ENCODE measurements at places on chromosomes 16 and 17.

DNA sequence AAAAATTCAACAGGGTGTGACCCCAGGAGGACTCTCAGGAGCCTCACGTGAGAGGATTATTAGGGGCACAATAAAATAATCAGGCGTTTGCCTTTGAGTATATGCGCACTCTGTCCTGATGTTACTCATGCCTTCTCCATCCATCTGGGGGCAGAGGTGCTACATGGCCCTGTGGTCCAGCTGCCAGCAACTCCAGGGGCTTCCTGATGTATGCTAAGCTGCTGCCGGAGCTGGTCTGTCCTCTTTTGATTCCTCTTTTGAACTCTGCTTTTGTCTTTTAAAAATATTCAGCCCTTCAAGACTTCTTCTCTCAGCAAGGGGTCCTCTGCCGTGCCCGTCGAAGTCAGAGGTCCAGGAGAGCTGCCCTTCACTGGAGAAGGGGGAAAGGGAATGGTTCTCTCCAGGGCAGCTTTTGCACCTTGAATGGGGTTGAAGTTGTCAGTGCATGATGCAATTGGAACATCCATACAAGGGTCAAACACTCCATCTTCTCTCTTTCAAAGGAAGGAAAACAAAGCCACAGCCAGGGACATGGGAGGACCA lies 431.4 kb downstream of the SHISA9 start:
- DNase-seq, result peak; percentile 80

DNA sequence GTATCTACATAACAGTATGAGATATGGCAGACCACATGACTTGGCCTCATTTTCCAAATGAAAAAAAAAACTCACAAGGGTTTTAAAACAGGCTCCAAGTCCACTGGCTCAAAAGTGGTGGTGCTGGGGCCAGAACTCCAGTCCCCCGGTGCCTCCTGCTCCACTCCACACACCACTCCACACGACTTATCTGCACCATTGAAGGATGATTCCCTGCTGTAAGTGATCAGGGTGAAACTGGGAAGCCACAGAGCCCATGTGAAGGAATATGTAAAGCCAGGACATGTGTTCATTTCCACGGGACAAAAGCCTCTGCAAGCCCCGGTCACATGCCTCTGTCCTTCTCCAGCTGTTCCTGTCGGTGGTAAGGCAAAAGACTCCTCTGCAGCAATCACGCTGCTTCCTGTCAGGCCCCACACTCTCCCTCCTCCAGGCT lies 97.2 kb downstream of the ZNF18 start:
- no peak for DNase-seq

DNA sequence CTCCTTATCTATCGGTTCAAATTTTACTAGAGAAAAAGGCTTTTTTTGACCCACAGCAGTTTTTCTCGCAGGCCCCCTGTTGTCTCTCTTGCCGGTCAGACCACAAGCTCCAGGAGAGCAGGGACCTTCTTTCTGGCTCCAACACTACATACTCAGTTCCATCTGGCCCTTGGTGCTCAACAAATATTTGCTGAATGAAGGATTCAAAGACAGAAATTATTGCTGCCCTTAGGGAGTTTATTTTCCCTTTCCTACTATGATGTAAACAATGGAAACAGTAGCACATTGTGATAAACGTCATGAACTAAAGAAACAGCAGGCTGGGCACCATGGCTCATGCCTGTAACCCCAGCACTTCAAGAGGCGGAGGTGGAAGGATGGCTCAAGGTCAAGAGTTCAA lies 59.0 kb upstream of the ATP2A3 start:
- no peak for DNase-seq

DNA sequence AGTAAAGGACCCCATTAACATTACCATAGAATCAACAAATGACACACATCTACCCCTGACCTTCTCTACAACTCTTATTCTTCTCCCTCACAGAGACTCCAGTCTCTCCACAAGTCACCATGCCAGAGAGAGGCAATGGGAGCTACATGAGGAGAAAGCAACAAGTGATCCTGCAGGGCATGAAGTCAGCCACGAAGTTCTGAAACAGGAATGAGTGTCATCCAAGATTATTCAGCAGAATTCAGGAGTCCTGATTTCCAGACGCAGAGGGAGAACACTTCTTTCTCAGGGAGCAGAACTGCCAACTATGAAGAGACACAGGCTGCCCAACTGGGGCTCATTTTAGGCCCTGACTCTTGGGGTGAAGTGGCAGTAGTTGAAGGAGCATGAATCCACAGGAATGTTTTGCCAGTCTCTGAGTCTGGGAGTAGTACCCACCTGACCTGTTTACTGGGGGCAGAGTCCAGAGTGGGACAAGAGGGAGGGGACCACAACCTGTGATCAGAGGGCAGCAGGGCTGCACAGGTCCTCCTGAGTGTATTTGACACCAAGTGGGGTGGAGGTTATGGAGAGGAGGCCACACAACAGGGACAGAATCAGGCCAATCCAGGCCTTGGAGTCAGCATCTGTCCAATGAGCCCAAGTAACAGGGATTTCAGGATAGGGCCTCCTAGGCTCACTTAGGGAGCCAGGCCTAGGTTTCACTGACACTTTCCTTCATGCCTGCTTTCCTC lies 2.4 kb upstream of the MTMR4 start:
- DNase-seq, result no peak

DNA sequence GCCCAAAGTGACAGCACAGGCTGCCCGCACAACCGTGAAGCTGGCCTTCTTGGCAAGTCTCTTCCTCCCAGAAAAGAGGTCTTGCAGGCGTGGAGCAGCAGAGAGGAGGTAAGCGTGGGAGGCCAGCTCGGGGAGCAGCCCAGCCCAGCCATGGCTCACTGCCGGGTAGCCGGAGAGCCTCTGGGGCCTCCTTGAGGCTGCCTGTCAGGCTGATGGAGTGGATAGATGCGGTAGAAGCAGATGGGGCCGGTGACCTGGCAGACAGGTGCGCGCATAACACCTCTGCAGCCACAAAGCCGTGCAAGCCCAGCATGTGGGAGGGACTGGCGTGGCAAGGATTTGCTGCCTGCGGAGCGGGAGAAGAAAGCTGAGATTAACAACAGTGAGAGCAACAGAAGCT lies 17.1 kb upstream of the DOK4 start:
- DNase-seq, result peak; percentile 41

DNA sequence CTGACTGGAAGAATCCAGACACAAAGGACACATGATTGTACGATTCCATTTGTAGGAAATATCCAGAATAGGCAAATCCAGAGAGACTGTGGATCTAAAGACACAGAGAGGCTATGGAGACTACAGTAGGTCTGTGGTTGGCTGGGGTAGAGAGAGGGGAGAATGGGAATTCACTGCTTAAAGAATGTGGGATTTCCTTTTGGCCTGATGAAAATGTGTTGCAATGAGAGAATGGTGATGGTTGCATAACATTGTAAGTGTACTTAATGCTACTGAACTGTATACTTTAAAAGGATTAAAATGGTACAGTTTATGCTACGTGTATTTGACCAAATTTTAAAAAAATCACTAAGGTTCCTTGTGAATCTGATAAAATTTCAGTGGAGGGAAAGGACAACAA lies 62.1 kb downstream of the GPRC5B start:
- no peak for DNase-seq

DNA sequence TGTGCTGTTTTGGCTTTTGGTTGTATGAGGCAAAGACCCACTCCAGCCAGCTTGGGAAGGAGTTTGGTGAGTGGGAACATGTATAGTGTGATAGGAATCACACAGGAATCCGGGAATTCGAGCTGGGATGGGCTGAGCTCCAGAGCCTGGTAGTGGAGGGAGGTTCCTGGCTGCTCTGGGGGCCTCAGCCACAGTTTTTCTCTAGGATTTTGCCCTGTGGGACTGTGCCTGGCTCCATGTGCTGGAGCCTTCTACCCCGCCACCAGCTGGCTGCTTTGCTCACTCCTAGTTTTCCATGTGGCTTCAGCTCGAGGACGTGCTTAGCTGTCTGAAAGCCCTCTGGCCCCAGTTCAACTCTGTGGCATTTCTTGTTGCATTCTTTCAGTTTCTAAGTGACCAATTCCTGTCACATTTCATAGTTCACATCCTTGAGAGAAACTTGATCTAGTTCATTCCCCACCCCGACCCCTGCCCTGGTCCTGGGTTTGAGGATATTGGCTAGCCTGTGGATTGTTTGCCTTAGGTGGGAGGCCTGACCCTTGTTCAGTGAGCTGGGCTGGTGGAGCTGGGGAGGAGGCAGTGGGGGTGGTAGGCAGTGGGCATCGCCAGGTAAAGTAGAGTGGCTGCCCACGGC lies 5.0 kb downstream of the SEC14L1 start:
- no peak for DNase-seq

DNA sequence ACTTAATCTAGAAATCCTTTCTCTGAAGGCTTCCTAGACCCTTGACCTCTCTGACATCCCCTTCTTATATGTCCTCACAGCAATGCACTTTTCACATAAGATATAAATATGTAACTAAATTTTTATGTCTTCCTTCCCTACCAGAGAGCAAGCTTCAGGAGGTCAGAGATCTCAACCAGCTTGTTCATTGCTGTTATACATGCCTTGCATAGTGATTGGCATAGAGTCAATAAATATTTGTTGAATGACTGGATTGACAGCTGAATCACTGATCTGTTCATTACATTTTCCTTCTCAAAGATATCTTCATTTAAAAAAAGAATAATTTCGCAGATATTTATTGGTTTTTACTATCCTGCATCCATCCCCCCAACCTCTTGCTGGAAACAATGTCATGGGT lies 29.5 kb downstream of the HYDIN start:
- DNase-seq, result no peak

DNA sequence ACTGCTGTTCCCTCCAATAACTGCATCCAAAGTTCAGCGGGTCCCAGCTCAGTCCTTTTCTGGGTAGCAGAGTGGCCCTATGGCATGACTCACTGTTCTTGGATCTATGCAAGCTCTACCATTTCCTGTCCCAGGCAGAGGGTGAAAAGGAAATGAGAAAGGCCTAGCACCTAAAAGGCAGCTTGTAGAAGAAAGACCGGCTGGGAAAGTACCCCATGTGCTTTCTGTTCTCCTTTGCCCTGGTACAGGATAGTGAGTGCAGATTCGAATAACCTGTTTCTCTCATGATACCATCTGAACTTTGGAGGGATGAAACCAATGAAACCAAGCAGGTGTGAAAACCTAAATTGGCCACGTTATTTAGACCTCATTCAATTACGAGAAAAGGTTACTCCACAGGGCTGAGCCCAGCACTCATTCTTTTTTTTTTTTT lies 12.7 kb upstream of the HASPIN start:
- no peak for DNase-seq

GRCh38 chr17:281365-281999 lies 71.1 kb downstream of the RPH3AL start:
- DNase-seq, result no peak

GRCh38 chr17:56678249-56679114 lies 85.0 kb downstream of the NOG start:
- peak; percentile 51 for DNase-seq

DNA sequence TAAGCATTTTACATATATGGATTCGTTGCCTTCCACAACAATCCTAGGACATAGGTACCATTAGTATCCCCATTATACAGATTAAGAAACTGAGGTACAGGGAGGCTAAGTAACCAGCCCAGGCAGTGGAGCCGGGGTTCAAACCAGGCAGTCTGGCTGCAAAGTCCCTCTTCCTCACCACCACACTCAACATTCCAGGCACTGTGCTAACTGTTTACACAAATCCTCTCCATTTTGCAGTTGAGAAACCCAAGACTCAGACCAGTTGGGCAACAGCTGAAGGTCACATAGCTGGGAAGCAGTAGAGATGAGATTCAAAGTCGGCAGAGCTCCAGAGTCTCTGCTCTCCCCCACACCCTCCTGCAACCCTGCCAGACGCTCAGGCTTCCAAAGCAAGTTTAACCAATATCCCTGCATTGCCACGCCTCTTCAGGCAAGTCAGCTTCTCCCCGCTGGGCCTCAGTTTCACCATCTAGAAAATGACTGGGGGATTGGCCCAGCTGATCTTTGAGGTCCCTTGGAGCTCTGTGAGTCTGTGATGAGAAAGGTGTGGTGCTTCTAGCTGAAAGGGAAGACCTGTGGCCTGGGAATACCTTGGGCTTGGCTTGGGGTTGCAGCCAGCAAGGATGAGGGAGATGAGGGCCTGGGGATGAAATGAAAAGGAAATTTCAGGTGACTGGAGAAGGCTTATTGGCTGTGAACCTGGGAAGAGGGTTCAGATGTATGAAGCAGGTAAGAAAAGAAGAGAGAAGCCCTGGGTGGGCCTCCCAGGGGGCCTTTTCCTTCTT lies 14.0 kb downstream of the CCR7 start:
- no peak for DNase-seq

GRCh38 chr17:78817123-78817522 lies 23.5 kb downstream of the USP36 start:
- DNase-seq, result no peak

DNA sequence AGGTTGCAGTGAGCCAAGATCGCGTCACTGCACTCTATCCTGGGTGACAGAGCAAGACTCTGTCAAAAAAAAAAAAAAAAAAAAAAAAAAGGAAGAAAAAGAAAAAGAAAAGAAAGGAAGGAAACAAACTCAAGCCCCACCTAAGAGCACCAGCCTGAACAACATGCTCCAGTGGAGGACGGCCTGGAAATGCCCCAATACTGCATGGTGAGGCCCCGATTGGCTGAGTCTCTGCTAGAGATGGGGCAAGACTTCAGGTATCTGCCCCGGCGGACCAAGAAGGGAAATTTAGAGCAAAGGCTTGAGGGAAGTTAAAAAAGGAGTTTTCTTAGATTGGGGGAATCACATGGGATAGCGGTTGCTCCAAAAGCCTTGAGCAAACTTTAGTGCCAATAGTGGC lies 10.4 kb upstream of the ZNF652 start:
- no peak for DNase-seq

GRCh38 chr16:10660950-10661635 lies 33.6 kb downstream of the TEKT5 start:
- DNase-seq, result no peak

- DNase-seq, result no peak
Observed at GRCh38 chr17:49727380-49727779, 19.6 kb upstream of the SLC35B1 start.

- peak; percentile 54 for DNase-seq
Observed at GRCh38 chr16:71526111-71526631, at the start of gene CHST4. TSS of gene CHST4 (plus strand) at chr16:71526426. CDS start at chr16:71536678, 10,252 bp downstream.

- no peak for DNase-seq
Observed at GRCh38 chr17:64496348-64496785, 487 bp downstream of the POLG2 start.

DNA sequence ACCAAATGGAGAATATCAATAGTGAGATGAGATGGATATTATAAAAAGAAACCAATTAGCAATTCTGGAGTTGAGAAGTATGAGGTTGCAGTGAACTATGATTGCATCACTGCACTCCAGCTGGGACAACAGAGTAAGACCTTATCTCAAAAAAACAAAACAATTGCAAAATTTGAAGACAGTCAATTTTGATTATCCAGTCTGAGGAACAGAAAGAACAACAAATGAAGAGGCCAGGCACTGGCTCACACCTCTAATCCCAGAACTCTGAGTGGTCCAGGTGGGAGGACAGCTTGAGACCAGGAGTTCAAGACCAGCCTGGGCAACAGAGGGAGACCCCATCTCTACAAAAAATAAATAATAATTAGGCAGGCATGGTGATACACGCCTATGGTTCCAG lies 35.0 kb downstream of the USP32 start:
- DNase-seq, result no peak

- DNase-seq, result no peak
Observed at GRCh38 chr17:82668631-82669099, 20.4 kb upstream of the WDR45B start.

All from NCI-H1092 treated with DMSO at 0.1 percent for 48 hours (cell line).